ENCODE measurements at places on chromosomes 2 and 18. TPM values are rescaled to one million over a fixed set of nuclear protein-coding genes. Genes with fewer than 3 reads are reported as not detected.

DNA sequence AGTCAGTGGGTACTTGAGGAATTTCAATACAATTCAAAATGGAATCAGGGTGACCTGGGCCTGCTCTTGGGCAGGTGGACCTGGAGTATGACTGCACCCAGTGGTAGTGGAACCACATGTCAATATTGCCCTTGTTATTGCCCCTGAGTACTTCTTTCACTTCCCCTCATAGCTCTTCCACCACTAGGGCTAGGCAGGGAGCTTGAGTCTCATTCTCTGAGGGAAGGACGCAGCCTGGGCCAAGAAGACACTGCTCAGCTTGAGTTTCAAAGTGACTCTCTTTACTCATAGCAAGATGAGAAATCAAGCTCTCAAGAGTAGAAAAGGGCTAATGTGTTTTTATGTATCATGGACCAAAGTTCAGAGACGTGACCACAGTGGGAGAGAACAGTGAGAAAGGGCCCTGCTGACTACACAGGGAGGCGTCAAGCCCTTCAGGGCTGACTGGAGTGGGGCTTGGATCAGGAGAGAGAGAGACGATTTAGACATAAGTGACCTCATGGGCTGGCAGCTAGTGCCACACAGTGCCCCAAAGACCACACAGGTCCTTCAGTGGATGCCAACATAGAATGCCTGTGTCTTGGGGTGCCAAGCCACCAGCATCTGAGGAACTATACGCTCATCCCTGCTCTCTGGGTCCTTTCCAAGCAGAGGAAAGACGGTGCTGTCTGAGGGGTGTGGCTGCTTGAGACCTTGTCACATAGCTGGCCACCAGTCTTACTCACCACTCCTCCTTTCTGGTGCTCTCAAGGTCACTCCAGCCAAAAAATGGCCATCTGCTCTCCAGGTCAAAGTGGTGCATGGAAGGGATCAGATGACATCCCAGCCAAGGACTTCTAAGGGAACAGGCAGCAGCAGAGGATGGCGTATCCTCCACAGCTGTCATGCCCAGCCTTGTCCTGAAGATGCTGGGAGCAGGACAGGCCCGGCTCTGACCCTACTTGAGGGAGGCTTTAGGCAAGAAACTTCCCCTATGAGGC lies 13.0 kb downstream of the PTMA start:
- DNase-seq, result no peak

GRCh38 chr2:176544991-176545956 lies 276.0 kb downstream of the MTX2 start:
- DNase-seq, result no peak

The CYP27C1 gene
- 0.41 TPM for total RNA-seq

DNA sequence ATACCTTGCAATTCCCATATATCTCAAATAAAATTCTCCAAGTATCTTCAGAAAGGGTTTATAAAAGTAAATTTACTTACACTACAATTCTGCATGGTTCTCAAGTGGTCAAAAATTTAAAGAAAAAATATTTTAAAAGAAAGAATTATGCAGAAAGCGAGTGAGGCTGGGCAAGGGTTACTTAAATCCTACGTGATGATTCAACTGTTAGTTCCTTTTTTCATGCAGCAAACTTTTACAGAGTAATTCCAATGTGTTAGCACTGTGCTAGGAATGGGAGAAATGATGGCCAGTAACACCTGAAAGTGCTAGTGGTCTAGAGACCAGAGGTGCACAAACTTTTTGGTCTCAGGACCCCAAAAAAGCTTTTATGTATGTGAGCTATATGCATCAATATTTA lies 133.4 kb downstream of the ATAD2B start:
- DNase-seq, result no peak

The EHD3 gene
- total RNA-seq, result 10.7 TPM

All from fibroblast of the aortic adventitia (primary cell).